PC-3 (cell line): ENCODE measurements at places on chromosomes 7 and 10. TPM values are rescaled to one million over a fixed set of nuclear protein-coding genes. Genes with fewer than 3 reads are reported as not detected.
A peak's percentile ranks its signal among the peaks of the same experiment; 100 is the strongest.

- H3K36me3 ChIP-seq = no peaks in the 10 kb centered on the region
- DNase-seq = peak; percentile 41
- H3K4me3 ChIP-seq = no peak overlapping the region
Observed at GRCh38 chr7:118872568-118872967, 648.1 kb downstream of the ANKRD7 start.

GRCh38 chr7:50185208-50185607, 92.2 kb upstream of the ZPBP start:
- H3K36me3 ChIP-seq = no peaks in the 10 kb centered on the region
- no peaks in the 10 kb centered on the region for H3K4me1 ChIP-seq
- H3K4me3 ChIP-seq = no peak overlapping the region
- no peak for DNase-seq
- no peak overlapping the region for H3K27ac ChIP-seq

- DNase-seq = peak; percentile 91
- no peaks in the 10 kb centered on the region for H3K27me3 ChIP-seq
- no peak overlapping the region for H3K27ac ChIP-seq
- no peaks in the 10 kb centered on the region for H3K36me3 ChIP-seq
- H3K4me3 ChIP-seq = no peak overlapping the region
Observed at GRCh38 chr10:34637418-34637911, 177.6 kb downstream of the PARD3 start.

GRCh38 chr10:24463611-24464426, 254.9 kb downstream of the KIAA1217 start:
- peak; percentile 96 for DNase-seq
- peak overlapping the region; percentile 53 for H3K4me3 ChIP-seq
- peak overlapping the region; percentile 99 for H3K27ac ChIP-seq

- no peaks in the 10 kb centered on the region for H3K36me3 ChIP-seq
- H3K27me3 ChIP-seq = no peaks in the 10 kb centered on the region; the same call in 1 of the 2 replicates
- no peak overlapping the region for H3K4me3 ChIP-seq
- no peak for DNase-seq
- no peak overlapping the region for H3K27ac ChIP-seq
- H3K4me1 ChIP-seq = no peaks in the 10 kb centered on the region
Observed at GRCh38 chr7:39051707-39052106, 74.0 kb downstream of the POU6F2 start.

DNA sequence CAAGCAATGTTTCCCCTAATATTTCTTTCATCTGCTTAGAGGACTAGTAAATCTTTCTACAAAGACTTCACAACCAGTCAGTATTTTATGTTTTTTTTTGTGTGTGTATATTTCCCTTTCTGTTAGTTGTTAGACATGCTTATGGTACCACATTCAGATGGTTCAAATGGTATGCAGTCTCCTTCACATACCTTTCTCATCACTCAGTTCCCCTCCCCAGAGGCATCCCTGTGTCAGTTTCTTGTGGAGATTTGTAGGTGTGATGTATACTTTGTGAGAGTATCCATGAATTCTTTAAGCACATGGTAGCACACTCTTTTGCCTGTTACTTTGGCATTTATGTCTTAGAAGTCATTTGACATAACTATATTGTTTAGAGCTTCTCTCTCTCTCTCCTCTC, 4.4 kb downstream of the ZNF485 start:
- no peak overlapping the region for H3K27ac ChIP-seq
- H3K4me3 ChIP-seq = no peak overlapping the region
- H3K27me3 ChIP-seq = no peaks in the 10 kb centered on the region
- peaks cover 49% of the 10 kb centered on the region for H3K36me3 ChIP-seq

MYL10 gene
- total RNA-seq = 0.69 TPM in 1 of 2 replicates, not detected in the other

- peak; percentile 75 for DNase-seq
- no peaks in the 10 kb centered on the region for H3K27me3 ChIP-seq
- H3K36me3 ChIP-seq = no peaks in the 10 kb centered on the region
- H3K4me3 ChIP-seq = no peak overlapping the region
Observed at GRCh38 chr7:66050990-66051448, 24.6 kb upstream of the ASL start.

TMEM140 gene
- 0.52 TPM in 1 of 2 replicates, not detected in the other for total RNA-seq
